ENCODE measurements at places on chromosomes 2 and 18.

DNA sequence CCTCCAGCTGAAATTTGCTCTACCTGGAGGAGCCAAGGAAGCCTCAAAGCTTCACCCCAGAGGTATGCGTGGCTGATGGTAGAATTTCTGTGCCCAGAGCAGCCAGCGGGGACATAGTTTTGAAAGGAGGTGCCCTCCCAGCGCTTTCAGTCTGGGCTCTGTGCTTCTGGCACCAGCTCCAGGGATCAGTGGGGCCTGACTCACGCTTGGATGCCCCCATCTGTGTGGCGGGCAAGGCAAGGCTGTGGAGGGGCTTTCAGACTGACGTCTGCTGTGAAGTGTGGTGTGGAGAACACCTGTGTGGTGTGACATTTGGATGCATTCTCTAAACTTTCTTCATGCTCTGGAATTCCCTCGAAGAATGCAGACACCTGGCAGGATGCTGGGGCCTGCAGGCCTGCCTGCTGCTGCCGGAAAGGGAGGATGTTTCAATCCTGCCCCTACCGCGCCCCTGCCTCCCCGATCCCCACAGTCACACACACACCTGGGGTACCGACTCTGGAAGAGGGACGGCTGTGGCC, 84.1 kb downstream of the CTIF start:
- DNase-seq, result no peak

DNA sequence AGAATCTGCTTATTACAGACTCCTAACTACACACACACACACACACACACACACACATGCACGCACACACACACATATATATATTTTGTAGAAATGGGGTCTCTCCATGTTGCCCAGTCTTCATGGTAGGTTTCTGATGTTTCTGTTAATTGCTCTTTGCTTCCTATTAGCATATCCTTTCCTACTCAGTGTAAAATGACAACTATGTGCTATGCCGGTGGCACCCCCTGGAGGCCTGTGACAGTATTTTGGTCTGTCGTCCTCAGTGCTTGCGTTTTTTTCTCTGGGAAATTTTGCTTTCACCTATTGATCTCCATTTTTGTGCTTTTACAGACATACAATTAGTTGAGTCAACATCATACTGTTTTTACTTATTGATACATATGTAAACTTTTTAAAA, 322.1 kb downstream of the LRRTM1 start:
- no peak for DNase-seq

DNA sequence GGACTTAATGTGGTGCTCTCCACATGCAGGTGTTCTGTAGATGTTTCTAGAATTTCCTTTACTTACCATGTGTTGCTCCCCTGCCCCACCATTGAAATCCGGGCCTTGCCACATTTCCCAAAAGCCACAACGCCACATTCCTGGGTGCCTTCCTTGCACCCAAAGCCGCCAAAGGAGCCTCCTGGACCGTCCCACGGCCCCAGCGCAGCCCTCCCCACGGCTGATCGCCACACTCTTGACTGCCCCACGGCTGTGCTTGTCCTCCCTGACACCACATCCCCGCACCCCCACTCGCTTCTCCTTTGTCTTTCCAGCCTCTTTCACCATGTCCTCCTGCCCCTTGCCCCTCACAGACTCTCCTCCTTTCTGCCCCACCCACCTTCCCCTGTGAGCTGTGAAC, 40.2 kb upstream of the CHMP1B start:
- DNase-seq, result no peak

GRCh38 chr18:36187193-36187825, at the start of gene MOCOS:
TSS of gene MOCOS (plus strand) at chr18:36187497. CDS start at chr18:36187540, 43 bp downstream.
- peak; percentile 23 for DNase-seq

DNA sequence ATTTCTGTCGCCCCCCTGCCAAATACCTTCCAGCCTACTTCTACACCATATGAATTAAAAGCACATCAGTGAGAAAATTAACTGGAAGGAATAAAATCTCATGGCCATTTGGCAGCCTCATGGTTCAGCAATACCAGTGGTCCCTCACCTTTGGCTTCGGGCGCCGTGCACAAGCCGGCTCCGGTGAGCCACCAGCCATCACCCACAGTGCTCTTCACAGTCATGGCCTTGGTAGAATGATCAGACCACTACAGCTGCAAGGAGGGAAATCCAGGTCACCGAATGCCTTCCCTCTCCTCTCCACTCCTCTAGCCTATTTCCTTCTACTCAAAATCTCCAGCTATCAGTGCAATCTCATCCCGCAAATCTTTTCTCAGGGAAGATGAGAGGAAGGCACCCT, 239.1 kb downstream of the C1D start:
- DNase-seq, result no peak

GRCh38 chr2:138502255-138503086, 901 bp downstream of the SPOPL start:
- DNase-seq, result no peak

- no peak for DNase-seq
Measured at GRCh38 chr2:187924293-187924692, 367.4 kb upstream of the GULP1 start.

GRCh38 chr2:196601430-196602306, 37.8 kb upstream of the CCDC150 start:
- no peak for DNase-seq

- DNase-seq, result no peak
Measured at GRCh38 chr2:225466891-225467604, 67.5 kb downstream of the NYAP2 start.

- no peak for DNase-seq
Measured at GRCh38 chr18:23853448-23854195, 160.9 kb upstream of the TTC39C start.

DNA sequence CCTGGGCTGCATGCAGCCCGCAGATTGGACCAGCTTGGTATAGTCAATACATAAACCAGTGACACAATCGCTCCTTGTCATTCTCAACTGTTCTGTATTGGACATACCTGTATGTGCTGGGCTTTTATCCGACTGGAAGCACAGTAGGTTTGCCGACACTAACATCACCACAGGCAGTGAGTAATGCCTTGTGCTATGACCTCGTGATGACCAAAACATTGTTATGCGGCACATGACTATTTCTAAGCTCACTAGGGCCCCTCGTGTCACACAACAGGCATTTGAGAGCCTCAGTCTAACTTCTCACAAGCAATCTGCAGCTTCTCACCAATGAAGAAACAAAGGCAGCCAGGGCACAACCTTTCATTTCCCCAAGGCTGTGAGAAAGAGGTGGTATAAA, 320.8 kb downstream of the AFF3 start:
- DNase-seq, result no peak

- DNase-seq, result no peak
Measured at GRCh38 chr2:222993920-222994650, 57.9 kb upstream of the KCNE4 start.

DNA sequence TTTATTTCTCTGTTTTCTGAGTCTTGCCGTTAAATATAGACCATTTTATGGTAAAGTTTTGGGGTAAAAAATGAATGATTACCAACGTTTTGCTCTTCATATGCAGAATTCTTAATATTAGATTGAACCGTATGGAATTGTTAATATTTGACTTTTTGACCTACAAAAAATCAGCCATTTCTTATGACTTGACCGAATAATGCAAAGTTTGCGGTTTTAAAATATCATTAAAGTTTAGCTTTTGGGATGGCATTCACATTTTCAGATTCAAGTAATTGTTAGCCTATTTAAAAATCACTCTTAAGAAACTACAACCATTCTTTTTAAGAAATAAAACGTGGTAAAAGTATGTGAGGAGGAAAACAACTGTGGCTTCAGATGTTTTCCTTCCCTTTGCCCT, 138.0 kb downstream of the HAUS1 start:
- no peak for DNase-seq

Measured in activated effector memory CD4-positive, alpha-beta T cell treated with Interleukin-2 at 50 U/mL for 16 hours (primary cell).